ENCODE measurements at places on chromosomes 11 and 22.

- DNase-seq = no peak
Measured at GRCh38 chr11:60810569-60810968, 25.4 kb downstream of the MS4A10 start.

DNA sequence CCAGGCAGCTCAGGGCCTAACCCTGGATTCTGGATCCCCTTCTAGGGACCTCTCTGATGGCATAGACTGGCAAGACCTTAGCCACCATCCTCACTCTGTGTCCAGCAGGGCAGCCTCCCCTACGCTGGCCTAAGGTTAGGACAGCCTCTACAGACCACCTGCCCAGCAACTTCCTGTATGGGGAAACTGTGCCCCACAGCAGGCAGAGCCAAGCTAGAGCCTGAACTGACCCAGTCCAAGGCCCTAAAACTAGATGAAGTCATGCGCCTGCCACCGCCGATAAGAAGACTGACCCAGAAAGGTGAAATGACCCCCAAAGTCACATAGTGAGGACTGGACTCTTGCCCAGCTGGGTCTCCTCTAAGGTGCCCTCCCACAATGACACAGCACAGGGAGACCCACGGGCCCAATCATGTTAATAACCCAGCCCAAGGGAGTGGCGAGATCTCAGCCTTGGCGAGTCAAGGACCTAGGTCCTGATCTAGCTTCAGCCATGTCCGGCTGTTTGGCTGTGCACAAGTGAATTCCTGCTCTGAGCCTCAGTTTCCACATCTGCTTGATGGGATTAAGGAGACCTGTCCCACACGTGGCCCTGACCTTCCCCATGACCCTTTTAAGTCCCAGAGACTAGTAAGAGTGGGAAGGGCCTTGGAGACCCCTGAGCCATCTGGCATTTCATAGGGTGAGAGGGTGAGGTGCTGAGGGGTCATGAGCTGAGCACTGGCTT lies 17.6 kb downstream of the STARD10 start:
- no peak for DNase-seq

DNA sequence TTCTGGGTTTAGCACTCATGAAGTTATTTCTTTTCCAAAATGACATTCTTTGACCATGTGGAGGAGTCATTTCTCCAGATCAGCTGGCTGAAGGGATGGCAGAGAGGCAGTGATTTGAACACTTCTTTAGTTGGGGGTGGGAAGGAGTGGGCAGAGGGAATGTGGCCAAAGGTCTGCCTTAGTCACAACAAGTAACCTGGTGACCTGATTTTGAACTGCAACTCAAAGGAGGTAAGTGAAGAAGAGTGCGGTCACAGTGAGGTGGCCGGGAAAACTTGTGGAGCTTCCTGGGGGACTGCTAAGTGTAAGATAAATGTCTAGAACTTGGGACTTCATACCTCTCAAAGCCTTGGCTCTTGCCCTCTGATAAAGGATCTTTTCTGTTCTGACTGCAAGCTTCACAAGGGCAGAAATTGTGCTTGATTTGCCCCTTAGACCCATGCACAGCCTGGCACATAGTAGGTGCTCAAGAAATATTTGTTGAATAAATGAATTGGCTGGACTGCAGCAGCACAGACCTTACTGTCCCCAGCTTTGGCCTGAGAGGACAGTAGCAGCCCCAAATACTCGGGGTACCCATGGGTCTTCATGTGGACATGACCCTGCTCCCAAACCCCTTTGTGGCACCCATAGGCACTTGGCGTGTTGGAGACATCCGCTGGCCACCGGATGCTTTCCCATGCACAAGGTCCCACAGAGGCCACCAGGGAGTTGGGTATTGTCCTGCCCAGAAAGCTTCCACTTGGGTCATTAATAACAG lies 99.0 kb upstream of the ALX4 start:
- no peak for DNase-seq

- peak; percentile 65 for DNase-seq
Measured at GRCh38 chr11:82995754-82996398, 75.8 kb downstream of the RAB30 start.

GRCh38 chr11:62556108-62556874 lies 9.7 kb upstream of the AHNAK start:
- peak; percentile 90 for DNase-seq

DNA sequence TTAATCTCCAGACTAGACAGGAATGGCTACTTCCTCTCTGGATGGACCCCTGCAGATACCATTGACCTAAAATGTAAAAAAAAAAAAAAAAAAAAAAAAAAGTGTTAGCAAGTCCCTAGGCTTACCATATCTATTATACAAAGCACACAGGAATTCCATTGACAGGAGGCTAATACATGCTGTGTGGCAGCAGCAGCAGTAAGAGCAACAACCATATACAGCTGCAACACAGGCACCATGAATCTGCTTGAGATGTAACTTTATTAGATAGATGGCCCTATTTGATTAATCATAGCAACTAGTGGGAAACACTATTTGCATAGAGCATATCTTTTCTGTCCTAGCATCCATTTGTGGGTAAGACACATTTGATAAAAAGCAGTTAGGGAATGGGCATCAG lies 1447.1 kb downstream of the FAM181B start:
- DNase-seq = no peak

- no peak for DNase-seq
Measured at GRCh38 chr22:25551396-25551795, 13.1 kb upstream of the GRK3 start.
